Endothelial cell of umbilical vein (primary cell): ENCODE measurements at places on chromosomes 1 and 21.

DNA sequence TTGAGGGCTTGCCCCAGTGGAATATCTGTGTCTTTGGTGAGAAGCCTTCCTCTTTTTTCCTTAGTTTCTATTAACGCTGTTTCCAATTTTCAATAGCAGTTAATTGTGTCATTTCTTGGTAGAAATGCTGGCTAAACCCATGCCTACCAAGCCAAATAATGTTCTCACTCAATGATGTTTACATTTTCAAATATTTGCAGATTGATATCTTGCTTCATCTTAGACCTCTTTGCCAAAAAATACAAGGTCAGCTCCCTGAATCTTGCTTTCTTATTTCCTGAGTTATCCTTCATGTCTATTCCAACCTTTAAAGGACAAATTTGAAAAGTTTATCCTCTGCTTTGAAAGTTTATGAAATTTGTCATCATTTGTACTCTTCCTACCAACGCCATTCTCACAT lies 5.1 kb downstream of the KCNJ15 start:
- DNase-seq = no peak

GRCh38 chr1:78678324-78678723 lies 28.7 kb downstream of the IFI44 start:
- no peak for DNase-seq

DNA sequence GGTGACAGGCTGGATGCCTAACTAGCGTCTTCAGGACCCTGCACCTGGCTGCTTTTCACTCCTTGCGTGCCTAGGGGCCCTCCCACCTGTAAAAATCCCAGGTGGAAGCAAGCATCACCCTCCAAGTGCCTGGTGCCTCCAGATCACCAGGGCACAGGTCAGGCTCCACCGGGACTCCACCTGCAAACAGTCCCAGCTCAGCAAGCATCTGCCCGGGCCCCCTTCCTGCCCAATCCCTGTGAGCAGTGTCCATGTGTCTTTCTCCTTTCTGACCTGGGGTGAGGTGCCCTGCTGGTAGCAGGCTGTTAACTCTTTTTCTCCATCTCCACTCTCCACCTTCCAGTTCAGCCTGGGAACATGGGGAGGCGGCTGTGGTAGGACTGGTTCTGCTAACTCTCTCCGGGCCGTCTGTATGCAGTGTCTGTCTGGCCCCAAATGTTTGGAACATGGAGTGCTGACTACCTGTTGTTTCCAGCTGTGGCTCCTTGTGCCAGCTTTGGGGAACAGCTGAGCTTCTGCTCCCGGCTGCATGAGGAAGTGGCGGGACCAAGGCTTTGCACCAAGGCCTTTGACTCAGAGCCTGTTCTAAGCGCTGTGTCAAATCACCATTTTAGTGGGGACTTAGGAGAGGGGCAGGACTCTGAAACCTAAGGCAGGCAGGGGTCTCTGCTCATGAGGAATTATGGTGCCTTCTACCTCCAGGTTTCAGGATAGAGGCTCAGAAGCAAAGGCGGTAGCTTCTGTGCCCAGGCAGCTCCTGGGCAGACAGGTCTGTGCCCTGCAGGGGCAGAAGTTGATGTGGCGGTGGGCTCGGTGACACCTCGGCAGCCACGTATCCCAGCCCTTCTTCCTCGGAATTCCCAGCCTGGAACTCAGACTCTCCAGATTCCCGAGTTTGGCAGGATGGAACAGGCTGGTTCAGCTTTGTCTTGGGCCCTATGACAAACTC lies 5.5 kb downstream of the GPR137B start:
- no peak for DNase-seq

- peak; percentile 29 for DNase-seq
Measured at GRCh38 chr1:23718482-23718881, 24.8 kb upstream of the ELOA start.

DNA sequence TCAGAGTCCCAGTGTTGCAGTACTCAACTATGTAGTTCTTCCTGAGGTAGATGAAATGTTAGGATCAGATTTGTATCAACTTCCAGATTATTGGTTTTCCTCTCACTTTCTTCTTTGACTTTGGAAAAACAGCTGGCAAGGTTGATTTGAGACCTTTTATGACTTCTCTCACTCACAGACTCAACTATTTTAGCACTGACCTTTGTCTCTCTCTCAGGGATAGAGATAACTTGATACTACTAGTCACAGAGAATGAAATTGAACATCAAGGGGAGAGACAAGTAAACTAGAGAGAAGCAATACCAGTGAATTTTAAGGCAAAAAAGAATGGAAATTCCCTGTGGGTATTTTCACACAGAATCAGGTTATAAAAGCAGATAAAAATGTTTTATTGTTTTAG lies 159.7 kb upstream of the B3GALT2 start:
- no peak for DNase-seq

DNA sequence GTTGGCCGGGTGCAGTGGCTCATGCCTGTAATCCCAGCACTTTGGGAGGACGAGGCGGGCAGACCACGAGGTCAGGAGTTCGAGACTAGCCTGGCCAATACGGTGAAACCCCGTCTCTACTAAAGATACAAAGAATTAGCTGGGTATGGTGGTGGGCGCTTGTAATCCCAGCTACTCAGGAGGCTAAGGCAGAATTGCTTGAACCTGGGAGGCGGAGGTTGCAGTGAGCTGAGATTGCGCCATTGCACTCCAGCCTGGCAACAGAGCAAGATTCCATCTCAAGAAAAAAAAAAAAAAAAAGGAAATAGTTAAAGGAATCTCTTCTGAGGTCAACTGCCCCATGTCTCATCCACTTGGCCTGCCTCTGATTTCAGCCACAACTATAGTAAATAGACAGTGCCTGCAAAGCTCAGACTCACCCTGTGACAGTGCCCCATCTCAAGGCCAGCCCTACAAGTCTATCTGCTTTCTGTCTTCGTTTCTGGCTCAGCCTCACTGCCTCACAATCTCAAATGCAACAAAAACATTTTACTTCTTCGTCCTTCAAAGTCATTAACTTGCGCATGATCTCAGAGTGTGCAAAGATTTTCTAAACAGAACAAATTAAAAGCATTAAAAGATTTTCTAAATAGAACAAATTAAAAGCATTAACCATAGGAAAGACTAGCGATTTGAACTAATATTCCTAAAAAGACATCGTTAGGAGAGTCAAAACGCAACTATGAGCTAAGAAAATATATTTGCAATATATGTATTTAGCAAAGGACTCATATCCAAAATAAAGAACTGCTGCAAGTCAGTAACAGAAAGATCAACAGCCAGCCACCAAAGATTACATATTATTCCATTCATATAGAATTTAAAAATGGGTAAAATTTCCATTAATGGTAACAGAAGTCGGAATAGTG lies 65.0 kb upstream of the PRDX6 start:
- DNase-seq = no peak

- DNase-seq = no peak
Measured at GRCh38 chr21:33569991-33570390, 18.5 kb downstream of the DONSON start.

DNA sequence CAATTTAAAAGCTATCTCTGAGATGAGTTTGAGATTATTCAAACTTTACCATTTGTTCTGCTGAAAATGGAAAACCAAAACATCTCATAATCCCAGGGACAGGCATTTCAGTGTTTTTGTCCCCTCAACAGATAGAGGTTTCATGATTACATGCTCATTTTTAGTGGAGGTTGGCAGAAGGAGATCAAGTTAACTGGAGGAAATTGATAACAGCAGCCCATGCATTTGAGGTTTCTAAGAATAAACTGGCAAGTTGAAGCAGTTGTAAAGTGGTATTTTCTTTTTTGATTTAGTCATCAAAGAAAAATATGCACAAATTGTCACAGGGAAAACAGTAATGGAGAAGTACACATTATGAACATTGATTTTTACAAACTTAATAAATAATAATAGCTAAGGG lies 205.8 kb downstream of the PLA2G4A start:
- DNase-seq = no peak

DNA sequence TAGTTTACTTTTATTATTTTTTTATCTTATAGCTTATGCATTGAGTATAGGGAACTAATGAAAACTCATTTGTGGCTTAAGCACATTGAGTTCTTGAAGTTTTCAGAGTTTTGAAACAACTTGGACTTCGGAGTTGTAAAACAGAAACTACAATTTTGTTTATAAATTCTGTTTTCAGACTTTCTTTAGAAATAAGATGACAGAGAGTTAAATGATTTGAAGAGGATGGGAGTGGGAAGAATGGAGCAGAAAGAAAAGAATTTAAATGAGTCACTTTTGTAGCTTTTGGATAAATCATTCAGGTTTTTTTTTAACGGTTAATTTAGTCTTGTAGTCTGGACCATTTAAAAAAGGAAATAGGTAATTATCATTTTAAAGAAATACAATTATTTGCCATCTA lies 32.3 kb downstream of the INKA2 start:
- no peak for DNase-seq

- DNase-seq = no peak
Measured at GRCh38 chr1:217253985-217254384, 376.9 kb downstream of the GPATCH2 start.

- peak; percentile 38 for DNase-seq
Measured at GRCh38 chr1:199734186-199734585, 293.3 kb upstream of the NR5A2 start.

DNA sequence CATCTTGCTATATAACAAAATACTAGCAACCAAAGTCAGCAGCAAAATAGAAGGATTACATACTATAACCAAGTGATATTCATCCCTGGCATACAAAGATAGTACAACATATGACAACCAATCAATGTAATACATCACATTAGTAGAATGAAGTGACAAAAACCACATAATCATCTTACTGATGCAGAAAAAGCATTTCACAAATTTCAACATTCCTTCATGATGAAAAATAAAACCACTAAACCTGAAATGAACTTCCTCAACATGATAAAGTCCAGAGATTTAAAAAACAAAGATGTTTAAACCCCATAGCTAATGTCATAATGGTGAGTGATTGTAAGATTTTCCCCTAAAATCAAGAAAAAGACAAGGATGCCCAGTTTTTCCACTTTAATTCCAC lies 18.6 kb downstream of the RO60 start:
- DNase-seq = no peak

DNA sequence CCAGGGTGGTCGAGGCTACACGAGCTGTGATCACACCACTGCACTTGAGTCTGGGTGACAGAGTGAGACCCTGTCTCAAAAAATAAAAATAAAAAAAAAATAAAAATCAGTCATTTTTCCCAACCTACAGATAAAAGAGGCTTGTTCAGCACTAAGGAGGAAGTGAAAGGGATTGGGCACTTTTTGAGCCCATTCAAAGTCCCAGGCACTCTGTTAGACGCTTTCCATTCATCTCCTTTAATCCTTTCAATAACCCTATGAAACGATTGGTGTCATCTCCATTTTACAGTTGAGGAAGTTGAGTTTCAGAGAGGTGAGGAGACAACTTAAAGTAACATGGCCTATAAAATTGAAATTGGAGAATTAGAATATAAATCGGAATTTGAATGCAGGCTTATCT lies 10.4 kb upstream of the AGO4 start:
- DNase-seq = no peak

DNA sequence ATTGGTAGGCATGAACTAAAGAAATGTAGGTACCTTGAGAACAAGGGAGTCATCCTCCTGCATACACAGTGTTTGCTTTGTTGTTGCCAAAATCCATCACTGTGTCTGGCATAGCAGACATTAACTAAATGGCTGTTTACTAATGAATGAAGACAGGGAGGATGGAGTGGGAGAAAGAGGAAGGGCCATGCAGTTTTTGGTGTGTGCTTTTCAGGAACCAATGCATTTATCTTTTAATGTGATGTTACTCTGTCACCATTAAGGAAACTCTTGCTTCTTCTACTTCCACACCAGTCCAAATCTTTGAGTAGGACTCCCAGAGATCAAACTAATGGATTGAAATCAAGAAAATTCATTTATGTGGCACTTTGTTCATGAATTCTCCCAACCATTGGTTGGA lies 55.6 kb upstream of the DUSP10 start:
- no peak for DNase-seq

- DNase-seq = no peak
Measured at GRCh38 chr1:156801409-156802121, 15.1 kb downstream of the SH2D2A start.

DNA sequence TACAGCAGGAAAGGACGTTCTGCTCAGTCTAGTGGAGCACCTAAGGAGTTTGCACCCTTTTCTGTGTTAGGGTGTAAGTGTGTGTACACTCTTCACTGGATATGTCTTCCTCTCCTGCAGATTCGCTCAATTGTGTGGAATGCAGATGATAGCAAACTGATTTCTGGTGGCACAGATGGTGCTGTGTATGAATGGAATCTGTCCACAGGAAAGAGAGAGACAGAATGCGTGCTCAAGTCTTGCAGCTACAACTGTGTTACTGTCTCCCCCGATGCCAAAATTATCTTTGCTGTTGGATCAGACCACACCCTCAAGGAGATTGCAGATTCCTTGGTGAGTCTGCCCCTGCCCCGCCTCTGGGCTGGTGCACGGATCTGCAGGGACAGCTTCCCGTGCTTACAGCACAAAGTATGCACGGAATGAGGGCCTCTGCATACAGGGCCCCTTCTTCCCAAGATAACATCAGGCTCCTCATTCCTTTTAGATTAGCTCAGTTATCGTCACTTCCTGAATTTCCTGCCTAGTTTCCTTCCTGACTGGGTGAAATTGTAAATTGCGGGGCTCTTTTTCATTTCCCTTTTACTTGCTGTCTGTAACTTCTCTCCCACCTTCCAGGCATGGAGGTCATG lies 34.6 kb downstream of the CFAP57 start:
- no peak for DNase-seq

GRCh38 chr1:156853761-156854160 lies 5.2 kb downstream of the INSRR start:
- DNase-seq = no peak

DNA sequence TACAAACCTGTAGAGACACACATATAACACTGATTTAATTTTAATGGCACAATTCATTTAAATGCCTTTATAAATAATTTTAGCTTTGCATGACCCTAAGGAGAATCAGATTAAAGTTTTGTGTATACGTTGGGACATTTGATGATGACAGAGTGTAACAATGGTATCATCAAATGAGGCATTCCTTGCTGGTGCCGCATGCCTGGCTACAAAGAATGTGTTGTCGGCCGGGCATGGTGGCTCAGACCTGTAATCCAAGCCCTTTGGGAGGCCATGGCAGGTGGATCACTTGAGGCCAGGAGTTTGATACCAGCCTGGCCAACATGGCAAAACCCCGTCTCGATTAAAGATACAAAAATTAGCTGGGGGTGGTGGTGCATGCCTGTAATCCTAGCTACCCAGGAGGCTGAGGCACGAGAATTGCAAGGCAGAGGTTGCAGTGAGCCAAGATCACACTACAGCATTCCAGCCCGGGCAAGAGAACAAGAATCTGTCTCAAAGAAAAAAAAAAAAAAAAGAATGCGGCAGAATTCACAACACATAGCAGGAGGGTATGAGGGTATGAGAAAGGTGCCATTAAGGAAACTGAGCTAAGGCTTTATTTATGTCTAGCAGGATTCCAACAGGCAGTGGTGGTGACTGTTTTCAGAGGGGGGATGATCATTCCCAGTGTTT lies 58.9 kb downstream of the PTPN14 start:
- no peak for DNase-seq
